Jurkat, Clone E6-1 (cell line): ENCODE measurements at places on chromosomes 6 and 20.

DNA sequence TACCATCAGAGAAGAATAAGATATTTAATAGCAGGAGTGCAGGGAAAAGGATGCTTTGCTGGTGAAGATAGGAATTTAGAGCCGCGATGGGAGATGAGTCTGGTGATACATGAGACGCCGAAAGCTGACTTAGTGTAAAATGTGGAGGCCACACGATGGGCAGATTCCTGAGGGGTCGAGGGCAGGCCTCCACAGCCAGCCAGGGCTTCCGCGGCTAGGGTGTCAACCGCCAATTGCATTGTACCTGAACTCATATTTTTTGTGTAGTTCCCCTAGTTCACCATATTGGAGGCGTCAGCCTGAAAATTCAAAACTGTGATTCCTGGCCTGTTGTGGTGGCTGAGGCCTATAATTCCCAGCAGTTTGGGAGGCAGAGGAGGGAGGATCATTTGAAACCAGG, 8.5 kb downstream of the ETV7 start:
- no peak for DNase-seq

DNA sequence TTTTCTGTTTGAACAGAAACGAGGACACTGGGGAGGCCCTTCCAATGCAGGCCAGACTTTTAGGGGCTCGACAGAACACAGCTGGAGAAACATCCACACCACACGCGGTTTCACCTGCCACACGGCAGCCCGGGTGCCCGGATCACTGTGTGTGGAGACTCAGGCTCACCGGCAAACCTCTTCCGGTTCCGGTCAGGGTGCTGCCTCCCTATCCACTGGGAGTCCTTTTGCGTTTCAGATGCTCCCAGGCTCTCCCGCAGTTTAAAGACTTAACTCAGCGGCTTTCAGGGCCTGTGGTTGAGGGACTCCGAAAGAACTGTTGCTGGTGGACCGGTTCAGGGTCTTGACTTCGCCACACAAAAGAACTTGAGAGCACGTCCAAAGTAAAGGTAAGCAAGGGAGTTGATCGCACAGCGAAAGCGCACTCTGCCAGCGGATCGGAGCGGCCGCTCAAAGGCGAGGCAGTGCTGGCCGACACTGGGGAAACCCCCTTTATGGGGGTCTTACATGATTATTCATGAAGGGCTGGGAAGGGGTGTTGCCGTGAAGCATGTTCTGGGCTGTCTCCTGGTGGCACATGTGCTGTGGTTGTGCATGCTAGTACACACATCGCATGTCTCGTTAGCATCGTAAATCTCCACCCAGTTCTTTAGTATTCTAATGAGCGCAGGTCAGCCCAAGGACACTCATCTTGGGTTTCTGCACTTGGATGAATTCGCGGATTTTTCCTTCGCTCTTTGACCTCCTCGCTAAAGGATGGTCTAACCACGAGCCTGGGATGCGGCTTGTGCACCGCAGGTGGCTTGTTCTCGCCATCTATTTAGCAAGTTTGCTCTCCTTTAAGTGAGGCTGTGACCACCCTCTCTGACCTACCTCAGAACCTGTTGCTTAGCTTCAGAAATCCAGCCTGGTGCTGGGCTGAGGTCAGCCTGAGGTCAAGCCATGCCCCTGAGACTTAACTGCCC, 180.3 kb downstream of the CDH26 start:
- peak; percentile 70 for DNase-seq

- peak; percentile 45 for DNase-seq
Observed at GRCh38 chr6:168865-169455, 123.3 kb upstream of the DUSP22 start.

- no peak for DNase-seq
Observed at GRCh38 chr6:42212442-42212841, 5.2 kb downstream of the MRPS10 start.

- no peak for DNase-seq
Observed at GRCh38 chr6:149364557-149364956, 35.5 kb upstream of the SUMO4 start.

- DNase-seq, result no peak
Observed at GRCh38 chr6:168024951-168025510, 27.6 kb downstream of the KIF25 start.

DNA sequence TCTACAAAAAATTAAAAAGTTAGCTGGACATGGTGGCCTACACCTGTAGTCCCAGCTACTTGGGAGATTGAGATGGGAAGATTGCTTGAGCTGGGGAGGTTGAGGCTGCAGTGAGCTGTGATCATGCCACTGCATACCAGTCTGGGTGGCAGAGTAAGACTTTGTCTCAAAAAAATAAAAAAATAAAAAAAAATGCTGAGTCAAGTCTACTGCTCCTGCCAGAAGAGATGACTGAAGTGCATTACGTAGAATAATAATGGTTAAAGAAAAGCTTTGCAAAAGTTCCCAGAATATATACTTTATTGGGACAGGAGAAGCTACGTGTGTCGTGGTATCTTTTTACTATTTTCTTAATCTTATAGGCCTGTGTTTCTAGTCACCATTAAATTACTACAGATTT, 125.3 kb downstream of the SLC16A10 start:
- DNase-seq, result no peak
